ENCODE measurements at places on chromosomes 4 and X.

DNA sequence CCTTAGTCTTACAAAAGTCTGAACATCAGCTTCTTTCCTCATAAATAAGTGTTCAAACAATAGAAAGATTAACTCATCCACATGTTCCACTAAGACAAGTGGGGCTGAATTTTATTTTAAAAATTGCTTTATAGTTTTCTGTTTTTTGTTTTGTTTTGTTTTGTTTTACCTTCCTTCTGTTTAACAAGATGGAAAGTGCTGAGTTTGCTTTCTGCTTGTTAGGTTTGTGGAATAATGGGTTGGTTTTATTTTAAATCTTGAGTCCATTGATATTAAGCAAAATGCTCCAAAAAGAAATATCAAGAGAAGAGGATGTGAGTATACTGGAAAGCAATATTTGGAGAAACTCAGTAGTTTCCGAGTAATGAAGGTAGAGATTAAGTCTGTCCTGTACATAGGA, 458.7 kb downstream of the FAT4 start:
- no peak for DNase-seq

DNA sequence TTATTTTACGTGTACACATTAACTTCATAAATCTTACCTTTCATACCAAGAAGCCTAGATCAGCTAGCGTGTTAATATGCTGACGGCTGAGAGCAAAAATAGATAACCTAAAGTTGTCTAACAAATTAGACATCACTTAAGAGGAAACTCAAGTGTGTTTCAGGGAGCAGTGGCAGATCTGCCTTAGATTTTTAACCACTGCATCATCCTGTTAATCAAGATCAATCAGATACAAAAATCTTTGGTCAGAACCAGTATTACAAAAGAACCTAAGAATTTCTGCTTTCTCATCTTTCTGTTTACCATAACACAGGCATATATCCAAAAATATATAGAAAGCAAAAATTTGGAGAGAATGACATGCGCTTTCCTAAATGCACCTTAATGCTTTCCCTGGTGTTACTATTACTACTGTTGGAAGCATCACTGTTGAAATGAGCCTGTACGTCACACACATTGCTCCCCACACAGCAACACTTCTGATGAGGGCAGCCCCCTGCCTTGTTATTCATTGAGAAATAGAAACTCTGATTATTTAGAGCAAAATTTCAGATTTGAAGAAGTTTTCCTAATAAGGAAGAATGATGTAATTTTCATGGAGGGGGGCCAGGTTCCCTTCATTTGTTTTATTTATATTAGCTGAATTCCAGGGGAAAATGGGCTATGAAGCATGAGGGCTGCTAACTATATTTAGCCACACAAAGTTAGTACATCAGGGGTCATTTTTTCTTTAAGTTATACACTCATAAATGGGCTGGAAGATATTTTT, 152.3 kb downstream of the CBR4 start:
- no peak for DNase-seq

- DNase-seq = no peak
These were observed 19.1 kb upstream of the HSFX4 start for GRCh38 chrX:149910178-149910695.

DNA sequence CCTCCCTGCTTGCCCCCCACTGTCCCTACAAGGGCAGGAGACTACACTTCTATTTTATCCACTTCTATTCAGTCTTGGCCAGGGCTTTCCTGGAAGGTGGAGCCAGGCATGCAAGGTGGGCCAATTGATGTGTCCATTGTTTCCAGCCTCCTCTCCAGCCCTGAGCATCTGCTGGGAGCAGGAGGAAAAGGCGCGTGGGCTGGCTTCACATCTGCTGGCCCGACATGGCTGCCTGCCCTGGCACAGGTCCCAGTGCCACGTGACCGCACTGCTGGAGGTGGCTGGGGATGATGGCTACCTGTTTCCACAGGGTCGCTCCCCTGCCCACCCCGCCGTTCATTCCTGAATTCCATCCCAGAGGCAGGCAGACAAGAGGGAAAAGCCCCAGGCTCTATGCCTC, 247.7 kb downstream of the AFAP1 start:
- DNase-seq = no peak

GRCh38 chrX:21155916-21156315, 218.3 kb upstream of the CNKSR2 start:
- no peak for DNase-seq

- no peak for DNase-seq
These were observed 237 bp downstream of the ANKRD17 start for GRCh38 chr4:73258436-73258685.

- no peak for DNase-seq
These were observed 149.8 kb downstream of the GBA3 start for GRCh38 chr4:22842360-22843018.

DNA sequence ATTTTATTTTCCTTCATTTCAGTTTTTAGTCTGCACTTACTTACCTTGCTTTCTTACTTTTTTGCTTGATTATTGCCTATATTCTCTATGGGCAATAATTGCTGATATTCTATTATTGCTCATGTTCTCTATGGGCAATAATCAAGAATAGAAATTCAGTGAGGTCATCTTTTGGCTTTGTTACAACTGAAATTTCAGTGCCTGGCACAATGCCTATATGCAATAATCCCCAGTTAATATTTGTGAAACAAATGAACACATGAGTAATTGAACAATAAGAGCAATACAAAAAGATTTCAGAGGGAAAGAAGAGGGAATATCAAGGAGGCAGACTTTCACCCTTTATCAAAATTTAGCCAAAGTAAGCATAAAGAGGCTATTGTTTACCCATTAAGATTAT, 48.6 kb upstream of the ARSJ start:
- DNase-seq = no peak

GRCh38 chrX:31166832-31167231, 95.0 kb upstream of the FTHL17 start:
- DNase-seq = no peak

- DNase-seq = no peak
These were observed 27.6 kb upstream of the KCNIP4 start for GRCh38 chr4:21976166-21976565.

DNA sequence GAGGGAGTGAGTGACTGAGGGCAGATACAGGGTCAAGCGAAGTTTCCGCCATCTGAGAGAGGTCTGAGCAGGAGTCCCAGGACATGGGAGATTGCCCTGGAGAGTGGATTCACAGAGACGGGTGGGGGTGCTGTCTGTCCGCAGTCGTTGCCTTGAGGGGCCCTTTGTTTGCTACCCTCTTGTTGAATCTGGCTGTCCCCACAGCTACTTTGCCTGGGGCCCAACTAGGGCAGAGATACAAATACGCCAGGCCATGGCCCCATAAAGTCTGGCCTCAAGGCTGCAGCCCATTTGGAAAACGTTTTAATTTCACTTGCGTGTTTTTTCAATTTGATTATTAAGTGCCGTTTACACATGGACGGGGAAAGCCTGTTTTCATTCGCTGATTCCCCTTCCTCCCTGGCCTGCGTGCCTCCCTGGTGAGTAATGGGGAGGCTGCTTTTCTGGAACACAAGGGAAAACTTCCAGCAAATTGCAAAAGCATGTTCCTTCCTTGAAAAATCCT, 134.4 kb downstream of the SMIM20 start:
- no peak for DNase-seq

DNA sequence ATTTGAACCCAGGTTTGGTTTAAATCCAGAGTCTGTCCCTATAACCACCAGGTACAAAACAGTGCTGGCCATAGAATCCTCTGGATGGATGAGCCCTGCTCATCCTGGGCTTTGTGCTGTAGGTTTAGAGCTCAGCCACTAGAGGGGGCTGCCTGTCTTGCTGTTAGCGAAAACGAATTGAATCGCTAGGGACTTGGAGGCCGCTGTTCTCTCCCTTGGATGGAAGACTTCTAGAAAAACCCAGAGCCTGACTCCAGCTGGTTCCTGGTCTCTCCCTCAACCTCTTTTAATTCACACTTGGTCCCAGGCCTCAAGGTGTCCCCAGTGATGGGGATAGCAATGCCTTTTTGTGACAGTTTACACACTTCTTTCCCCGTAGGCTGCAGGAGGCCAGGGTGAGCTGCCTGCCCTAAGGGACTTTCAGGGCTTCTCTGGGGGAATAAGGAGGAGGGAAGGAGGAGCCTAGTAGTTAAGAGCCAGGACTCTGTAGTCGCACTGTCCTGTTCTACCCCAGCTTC, 8.7 kb downstream of the RIPPLY1 start:
- no peak for DNase-seq

- DNase-seq = no peak
These were observed 685 bp downstream of the COMMD8 start for GRCh38 chr4:47462799-47463234.

All from SHP77 treated with DMSO at 0.1 percent for 48 hours (cell line).